Mucosa of descending colon (tissue), 3 donors: ENCODE measurements at places on chromosomes 2 and 18. TPM values are rescaled to one million over a fixed set of nuclear protein-coding genes. Genes with fewer than 3 reads are reported as not detected.

The CYS1 gene
- 0.98 TPM for total RNA-seq

The DSC2 gene
- total RNA-seq = 141 TPM

The FHL2 gene
- 113 TPM for total RNA-seq

The ASIC4 gene
- not detected for total RNA-seq

The OR6B2 gene
- total RNA-seq = not detected

The TSPYL6 gene
- total RNA-seq = not detected

The IL36G gene
- not detected for total RNA-seq

The TCF23 gene
- total RNA-seq = 0.05 TPM

The CHRNG gene
- not detected for total RNA-seq

The NLRC4 gene
- total RNA-seq = 0.46 TPM

The C1GALT1C1L gene
- total RNA-seq = 0.67 TPM

The UGT1A6 gene
- total RNA-seq = 19.3 TPM

The EMILIN1 gene
- 12.1 TPM for total RNA-seq

The KCNE4 gene
- total RNA-seq = 2.0 TPM

- no peak for DNase-seq
Observed at GRCh38 chr2:170204298-170204951, 26.5 kb downstream of the MYO3B start.

DNA sequence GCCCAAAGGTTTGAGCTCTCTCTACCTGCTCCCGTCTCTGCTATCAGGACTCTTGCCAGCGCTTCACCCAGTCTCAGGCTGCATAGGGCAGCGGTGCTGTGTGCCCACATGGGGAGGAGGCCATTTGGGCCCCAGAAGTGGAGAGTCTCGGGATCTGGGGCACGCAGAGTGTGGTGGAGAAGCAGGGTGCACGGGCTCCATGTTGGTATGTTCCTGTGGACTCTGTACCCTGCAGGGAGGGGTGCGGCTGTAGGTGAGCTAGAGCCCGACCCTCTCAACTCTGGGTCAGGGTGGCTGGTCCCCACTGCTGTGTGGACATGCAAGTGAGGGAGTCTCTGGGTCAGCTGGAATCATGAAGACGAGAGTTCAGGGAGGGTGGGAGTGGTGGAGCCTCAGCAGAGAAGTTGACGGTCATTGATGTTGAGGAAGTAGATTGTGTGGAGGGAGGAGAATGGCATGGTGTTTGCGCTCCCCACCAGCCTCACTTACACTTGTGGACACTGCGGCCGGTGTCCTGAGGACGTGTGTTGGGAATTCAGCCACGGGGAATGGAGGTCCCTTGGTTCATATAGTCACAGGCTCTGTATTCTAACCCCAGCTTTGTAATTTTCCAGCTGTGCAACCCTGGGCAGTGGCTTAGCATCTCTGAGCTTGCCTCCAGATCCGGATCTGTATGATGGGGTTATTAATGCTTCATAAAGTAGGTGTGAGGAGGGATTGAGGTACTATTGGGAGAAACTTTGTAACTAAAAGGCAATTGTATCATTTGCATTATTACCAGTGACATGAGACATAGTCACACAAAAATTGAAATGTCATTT lies 840 bp upstream of the PSD4 start:
- DNase-seq = no peak

DNA sequence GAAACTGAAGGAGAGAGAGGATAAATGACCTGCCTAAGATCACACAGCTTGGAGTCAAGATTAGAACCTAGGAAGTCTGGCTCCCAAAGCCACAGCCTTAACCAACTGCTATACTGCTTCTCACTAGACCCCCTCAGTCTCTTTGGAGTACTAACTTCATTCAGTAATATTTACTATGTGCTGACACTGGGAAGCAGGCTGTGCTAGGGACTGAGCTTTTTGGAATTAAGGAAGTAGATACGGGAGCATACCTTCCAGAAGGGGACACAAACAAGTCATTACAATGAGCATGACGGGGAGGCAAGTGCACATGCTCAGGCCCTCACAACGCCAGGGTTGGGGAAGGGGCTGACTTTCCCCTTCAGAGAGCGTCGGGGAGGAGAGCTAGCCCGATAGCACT lies 97.7 kb downstream of the INO80D start:
- DNase-seq = no peak

- no peak for DNase-seq
Observed at GRCh38 chr2:179235463-179236108, 29.0 kb downstream of the SESTD1 start.

DNA sequence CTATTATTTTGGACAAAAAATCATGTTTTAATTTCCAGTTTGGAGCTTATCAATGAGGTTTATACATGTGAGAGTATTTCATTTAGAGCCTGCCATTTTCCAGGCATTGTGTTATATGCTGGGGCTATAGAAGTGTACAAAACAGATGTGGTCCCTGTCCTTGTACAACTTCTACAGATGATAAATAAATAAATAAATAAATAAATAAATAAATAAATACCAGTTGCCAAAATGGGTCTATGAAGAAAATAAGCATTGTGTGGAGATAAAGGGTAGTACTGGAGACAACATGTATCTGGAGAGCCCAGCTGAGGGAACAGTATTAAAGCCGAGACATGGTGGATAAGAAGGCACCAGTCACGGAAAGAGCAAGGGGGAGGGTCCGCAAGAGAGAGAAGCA lies 210.0 kb downstream of the SS18 start:
- DNase-seq = no peak

DNA sequence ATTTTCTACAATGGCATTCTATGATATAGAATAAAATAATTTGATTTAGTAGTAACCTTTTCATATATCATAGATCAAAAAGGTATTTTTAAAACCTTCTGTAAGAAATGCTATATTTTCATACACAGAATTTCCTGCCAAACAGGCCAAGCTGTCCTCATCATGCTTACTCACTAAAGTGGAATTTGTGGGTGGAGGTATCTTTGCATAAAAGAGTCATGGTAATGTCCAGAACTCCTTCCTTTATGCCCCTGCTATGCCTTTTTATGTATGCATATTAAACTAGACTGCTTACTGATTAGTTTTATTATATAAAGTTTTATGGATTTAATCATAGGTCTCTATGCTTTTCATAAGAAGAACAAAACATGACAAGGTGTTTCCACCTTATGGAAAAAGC lies 27.5 kb upstream of the MARCHF7 start:
- no peak for DNase-seq

DNA sequence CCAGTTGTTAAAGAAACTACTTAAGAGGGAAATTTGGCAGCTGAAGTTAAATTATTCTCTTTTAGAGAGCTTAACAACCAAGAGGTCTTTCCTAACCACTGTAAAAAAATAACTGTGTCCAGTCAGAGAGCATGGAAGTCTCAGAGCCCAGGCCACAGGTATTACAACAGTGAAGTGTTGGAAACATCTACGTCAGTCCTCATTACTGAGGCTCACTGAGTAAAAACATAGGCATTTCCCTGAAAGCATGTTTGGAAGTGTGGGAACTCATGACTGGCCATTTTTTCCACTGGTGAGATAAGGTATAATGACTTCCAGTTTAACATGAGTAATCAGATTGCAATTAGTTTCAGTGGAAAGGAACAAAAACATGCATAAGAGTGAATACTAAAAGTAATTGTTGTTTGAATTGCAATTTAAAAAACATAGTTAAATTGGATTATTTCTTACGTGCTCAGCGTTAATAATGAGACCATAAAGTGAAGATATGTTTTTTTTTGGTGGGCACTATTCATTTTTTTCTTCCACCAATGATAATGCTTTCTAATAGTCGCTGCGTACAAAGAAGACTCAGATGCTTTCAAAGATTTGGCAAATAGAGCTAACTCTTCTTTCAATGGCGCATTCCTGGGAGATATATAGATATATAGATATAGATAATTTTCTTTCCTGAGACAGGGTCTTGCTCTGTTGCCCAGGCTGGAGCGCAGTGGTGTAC lies 60.8 kb downstream of the EFEMP1 start:
- no peak for DNase-seq

DNA sequence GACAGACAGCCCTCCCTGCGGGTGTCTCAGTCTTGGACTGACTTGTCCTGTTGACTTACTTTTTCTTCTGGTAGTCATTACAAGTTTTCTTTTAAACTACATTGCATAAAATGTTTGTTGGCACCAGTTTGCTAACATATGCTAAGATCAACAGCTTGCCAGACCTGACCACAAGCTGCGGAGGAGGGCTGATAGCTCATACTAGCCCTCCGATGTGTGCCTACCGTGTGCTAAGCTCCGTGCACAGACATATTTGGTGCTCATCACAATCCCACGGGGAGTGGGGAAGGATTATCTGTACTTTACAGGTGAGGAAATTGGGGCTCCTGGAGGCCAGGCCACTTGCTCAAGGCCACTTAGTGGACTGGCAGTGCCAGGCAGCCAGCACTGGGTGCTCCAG lies 72.8 kb upstream of the YPEL5 start:
- no peak for DNase-seq

DNA sequence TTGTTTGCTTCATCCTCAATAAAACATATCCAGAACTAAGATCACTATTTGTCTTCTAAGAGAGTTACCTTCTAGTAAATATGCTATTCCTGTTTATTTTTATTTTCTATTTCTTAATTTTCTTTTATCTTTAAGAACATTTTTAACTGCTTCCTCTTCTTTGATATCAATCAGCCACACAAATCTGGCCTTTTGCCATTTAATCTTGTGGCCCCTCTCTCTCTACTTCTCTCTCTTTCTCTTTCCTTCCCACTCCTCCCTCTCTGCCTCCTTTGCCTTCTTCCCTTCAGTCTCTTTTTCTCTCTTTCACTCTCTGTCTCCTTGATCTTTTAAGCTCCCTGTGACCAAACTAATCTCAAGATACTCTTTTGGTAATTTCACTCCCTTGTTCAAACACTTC lies 108.4 kb downstream of the GRB14 start:
- DNase-seq = no peak

- DNase-seq = no peak
Observed at GRCh38 chr2:46416739-46417403, 62.5 kb upstream of the TMEM247 start.

DNA sequence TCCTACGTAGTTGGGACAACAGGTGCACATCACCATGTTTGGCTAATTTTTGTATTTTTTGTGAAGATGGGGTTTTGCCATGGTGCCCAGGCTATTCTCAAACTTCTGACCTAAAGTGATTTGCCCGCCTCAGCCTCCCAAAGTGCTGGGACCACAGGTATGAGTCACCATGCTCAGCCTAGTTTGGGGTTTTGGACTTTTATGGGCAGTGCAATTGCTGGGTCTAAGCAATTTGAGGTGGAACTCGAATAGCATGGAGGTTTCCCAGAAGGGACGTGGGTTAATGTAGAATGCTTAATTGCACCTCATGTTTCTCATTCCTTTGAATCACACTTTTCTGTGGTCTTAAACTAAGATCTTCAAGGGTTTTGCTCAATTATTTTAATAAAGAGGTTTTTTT lies 102.3 kb upstream of the EPHA4 start:
- DNase-seq = no peak

DNA sequence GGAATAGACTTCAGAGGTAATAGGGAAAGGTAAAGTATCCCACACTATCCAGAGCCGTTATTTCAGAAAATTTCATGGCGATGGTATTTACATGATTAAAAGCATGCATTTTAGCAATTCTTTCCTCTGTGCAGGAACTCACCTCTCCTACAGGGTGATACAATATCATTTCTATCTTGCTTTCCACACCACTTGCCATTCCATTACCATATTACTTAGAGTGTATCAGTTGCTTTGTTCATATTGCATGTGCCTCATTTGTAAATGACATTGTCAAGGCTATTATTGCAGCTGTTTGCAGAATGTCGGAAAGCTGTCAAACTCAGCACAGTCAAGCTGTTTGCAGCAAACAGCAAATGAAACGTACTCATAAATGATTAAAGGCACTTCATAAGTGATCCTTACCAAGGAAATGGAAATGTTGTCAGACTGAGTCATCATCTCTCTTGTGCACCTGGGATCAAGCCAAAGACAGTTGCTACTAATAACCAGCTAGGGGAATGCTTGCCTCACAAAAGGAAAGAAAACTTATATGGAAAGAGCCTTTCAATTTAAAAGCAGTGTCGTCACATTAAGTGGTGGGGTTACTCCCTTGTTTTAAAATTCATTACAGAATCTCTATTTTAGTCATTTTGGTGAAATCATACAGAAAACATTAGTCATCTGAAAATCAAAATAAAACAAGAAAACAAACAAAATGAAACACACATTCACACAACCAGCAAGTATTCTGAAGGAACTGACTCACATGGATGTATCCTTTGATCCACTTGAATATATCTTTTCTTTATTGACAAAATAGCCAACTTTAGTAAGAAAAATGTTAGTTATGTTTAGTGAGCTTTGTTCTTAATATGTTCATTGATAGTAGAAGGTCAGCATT lies 1064.1 kb upstream of the CNTNAP5 start:
- DNase-seq = no peak

- no peak for DNase-seq
Observed at GRCh38 chr2:173359231-173359630, 4.6 kb downstream of the CDCA7 start.

DNA sequence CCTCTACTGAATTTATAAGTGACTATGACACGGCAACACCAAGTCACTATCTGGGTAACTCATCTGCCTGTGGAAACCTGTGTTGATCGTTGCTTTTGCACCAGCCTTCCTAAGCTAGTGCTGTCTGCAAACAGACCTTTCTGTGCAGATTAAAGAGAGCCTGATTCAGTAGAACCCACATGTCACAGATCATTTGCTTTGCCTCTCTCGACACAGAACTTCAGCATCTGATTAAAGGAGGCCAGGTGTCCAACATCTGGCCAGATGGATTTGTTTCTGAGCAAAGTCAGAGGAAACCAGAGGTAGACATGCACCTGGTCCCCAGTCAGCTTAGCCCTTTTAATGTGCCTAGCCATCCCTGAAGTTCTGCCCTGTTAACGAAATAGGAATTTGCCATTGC lies 15.0 kb upstream of the TTR start:
- DNase-seq = no peak

GRCh38 chr2:235566415-235566814 lies 72.6 kb downstream of the AGAP1 start:
- DNase-seq = no peak

GRCh38 chr2:38421274-38422056 lies 44.4 kb upstream of the ATL2 start:
- DNase-seq = no peak

- DNase-seq = no peak
Observed at GRCh38 chr2:66548422-66548821, 113.5 kb downstream of the MEIS1 start.

GRCh38 chr2:43212931-43213330 lies 13.5 kb downstream of the ZFP36L2 start:
- DNase-seq = peak; percentile 36

DNA sequence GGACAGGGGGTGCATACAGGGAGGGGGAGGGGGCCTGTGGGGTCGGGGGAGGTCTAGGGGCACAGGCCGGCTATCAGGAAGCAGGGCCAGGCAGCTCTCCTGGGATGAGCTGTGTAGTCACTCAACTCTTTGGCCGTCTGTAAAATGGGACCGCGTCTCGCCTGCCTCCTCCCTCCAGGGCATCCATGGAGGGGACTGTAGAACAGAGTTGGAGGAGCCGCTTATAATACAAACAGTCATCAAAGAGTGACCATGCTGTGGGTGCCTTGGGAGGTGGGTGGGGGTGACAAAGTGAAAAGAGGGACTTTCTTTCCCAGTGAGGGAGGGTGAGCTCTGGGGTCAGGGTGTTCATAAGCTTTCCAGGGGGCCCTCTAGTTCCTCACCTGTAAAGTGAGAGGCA lies 169.6 kb upstream of the HAAO start:
- DNase-seq = no peak

- DNase-seq = no peak
Observed at GRCh38 chr2:232908695-232909094, 38.6 kb downstream of the SNORC start.

- no peak for DNase-seq
Observed at GRCh38 chr18:12456441-12456840, 48.7 kb downstream of the PRELID3A start.
